ENCODE measurements at places on chromosomes 2 and 18. TPM values are rescaled to one million over a fixed set of nuclear protein-coding genes. Genes with fewer than 3 reads are reported as not detected.

DNA sequence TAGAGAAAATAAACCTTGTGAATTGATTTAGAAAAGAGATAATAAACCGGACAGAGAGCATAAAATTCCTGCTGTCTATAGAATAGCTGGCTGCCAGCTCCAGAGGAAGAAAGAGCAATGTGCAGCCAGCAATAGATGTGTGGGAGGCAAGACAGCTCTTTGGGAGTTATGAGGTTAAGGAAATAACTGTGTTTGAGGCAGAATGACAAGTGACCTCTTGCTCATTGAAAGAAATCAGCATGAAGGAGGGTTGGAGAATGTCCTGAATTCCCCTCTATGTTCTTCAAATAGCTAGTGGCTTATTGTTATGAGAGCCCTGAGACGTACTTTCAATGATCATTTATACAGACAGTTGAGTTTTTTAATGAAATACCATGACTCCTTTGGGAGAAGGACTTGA, 1009.9 kb upstream of the NXPH2 start:
- no peaks in the 10 kb centered on the region for H3K4me1 ChIP-seq
- H3K4me3 ChIP-seq: no peak overlapping the region
- H3K36me3 ChIP-seq: no peaks in the 10 kb centered on the region
- no peak for DNase-seq
- no peaks in the 10 kb centered on the region for H3K27me3 ChIP-seq

GRCh38 chr2:170492010-170492409, 223.1 kb upstream of the SP5 start:
- H3K4me1 ChIP-seq: no peaks in the 10 kb centered on the region
- no peaks in the 10 kb centered on the region for H3K36me3 ChIP-seq
- DNase-seq: no peak
- H3K27ac ChIP-seq: no peak overlapping the region
- no peak overlapping the region for H3K4me3 ChIP-seq
- no peaks in the 10 kb centered on the region for H3K27me3 ChIP-seq

GRCh38 chr18:75745147-75745546, 317.6 kb upstream of the SMIM21 start:
- no peak for DNase-seq
- H3K27ac ChIP-seq: no peak overlapping the region
- no peak overlapping the region for H3K4me3 ChIP-seq
- H3K4me1 ChIP-seq: no peaks in the 10 kb centered on the region

- H3K27ac ChIP-seq: no peak overlapping the region
- no peaks in the 10 kb centered on the region for H3K27me3 ChIP-seq
- DNase-seq: no peak
- H3K4me1 ChIP-seq: no peaks in the 10 kb centered on the region
Observed at GRCh38 chr2:108396845-108397244, 19.1 kb downstream of the SULT1C4 start.

DNA sequence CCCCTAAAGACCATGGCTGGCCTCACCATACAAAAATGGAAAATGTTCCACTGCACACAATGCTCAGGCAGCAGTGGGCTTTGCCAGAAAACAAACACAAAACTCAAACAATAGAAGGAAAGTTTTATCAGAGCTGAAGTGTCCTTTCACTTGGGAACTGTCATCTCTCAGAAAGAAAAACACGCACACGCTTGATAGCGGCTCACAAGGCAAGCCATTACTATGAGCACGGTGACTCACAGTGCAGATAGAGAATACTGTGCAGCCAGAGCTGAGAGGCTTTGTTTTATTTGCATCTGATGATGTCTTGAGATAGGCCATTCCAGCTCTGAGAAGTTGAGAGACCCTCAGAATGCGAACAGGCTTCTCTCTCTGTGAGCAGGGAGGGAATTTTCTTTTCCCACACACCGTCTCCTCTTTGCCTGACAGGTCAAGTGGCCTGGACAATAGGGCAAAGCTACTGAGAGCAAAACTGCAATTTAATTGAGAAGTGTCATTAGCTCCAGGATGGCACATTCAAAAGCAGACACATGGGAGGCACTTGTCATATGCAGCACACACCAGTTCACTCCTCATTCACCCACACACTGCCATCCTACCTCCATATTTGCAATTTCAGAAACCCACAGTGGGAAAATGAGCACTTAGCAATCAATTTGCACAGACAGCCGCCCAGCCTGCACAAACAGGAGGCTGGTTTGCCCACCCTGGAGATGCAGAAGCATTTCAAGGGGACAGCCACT, 236.6 kb downstream of the SS18 start:
- H3K27ac ChIP-seq: no peak overlapping the region
- H3K36me3 ChIP-seq: no peaks in the 10 kb centered on the region
- no peak for DNase-seq

ASPRV1 gene
- 2.0 TPM for total RNA-seq

CHRND gene
- not detected for total RNA-seq

CABYR gene
- total RNA-seq: 2.2 TPM

LYPD6 gene
- total RNA-seq: not detected

ALLC gene
- total RNA-seq: not detected

All from CD4-positive, alpha-beta memory T cell (primary cell).